Stimulated activated CD4-positive, alpha-beta T cell treated with anti-CD3 and anti-CD28 coated beads, Interleukin-4, amount 100 ng/mL, for 48 hours (primary cell): ENCODE measurements at places on chromosomes 7 and 10.

DNA sequence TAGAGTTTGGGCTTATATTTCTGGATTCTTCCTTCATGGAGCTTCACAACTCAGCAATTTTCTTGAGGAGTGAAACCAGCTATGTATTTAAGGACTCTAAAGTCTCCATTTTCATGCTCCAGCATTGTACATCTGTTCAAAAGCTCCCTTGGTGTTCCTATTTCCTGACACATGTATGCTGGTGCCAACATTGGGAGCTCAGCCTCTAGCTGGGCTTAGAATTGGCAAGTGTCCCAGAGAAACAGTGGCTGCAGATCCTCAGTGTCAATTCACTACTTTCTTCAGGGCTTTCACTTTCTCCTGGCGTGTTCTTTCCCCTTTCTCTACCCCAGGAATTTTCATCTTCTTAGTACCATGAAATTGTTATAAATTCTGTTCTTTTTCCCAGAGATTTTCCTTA, 103.1 kb downstream of the ZNF467 start:
- DNase-seq, result no peak

- DNase-seq, result no peak
Measured at GRCh38 chr7:154990964-154991540, 11.9 kb downstream of the PAXIP1 start.

GRCh38 chr7:49840751-49841405, 67.4 kb downstream of the VWC2 start:
- DNase-seq, result no peak

GRCh38 chr7:5230265-5231067, 40.4 kb downstream of the WIPI2 start:
- no peak for DNase-seq

- DNase-seq, result no peak
Measured at GRCh38 chr7:121908042-121908441, 35.1 kb downstream of the PTPRZ1 start.

DNA sequence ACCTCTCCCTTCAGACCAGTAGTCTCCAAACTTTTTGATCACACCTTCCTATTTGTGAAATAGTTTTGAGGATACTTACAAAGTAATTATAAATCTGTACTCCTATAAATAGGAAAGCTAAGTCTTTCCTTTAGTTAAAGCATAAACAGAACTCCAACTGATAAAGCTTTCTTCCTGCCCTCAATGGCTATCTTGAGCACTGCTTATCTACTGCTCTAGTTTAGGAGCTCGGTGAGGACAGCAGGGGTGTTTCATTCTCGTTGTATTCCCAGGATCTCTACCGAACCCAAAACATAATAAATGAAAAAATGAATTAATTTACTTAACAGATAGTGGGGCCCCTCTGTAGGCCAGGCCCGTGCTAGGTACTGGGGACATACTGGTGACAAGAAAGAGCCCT, 17.7 kb downstream of the SORBS1 start:
- no peak for DNase-seq

GRCh38 chr10:88270871-88271713, 312.0 kb downstream of the RNLS start:
- peak; percentile 45 for DNase-seq

DNA sequence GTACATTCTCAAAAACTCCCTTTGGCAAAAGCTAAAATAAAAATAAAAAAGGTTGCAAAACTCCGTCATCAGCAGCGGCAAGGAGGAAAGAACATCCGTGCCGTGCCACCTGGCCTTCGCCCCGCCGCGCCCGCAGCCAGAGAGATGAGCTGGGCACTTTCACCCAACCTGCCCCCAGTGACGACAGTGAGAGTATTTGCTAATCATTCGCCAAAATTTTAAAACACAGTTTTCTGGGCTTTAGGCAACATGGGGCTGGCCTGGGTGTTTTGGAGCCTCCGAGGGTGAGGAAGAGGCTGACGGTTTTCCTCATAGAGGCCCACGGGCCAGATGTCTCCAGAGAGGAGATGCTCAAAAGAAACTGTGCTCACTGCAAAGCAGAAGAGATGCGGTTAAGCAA, 128.2 kb downstream of the PRKAG2 start:
- DNase-seq, result no peak

DNA sequence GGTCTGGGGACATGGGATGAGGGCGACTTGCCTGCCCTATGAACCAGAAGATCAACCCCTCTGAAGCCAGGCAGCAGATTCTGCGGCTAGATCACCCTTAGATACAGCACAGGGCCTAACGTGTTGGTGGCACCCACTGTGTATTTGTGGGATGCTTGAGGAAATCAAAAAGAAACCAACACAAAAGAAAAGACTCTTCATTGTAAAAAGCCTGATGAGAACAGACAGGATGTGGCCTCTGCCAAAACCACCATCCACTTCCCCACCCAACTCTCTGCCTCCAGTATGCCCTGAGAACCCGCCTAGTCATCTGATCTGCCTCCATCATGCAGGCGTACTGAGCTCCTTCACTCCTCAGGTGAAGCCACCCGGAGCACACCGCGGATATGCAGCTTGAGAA, 97.2 kb upstream of the INSYN2A start:
- peak; percentile 13 for DNase-seq

DNA sequence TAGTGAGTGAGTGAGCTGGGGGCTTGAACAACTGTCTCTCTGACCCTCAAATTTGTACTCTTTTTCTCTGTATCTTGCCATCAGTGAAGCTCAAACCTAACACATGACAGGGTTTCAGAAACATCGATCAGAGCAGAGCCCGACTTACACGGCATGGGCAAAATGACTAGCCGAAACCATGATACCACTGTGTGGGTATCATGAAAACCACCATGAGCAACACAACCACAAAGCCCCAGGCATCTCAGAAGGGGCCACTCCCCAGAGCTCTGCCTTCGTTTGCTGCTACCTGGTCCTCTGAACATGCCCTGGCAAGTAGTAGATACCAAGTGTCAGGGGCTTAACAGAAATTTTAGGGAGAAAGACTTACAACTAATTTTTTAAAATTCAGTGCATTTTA, 308.5 kb downstream of the WDR11 start:
- DNase-seq, result no peak

- no peak for DNase-seq
Measured at GRCh38 chr10:67971311-67971710, 86.9 kb downstream of the SIRT1 start.

GRCh38 chr10:80589726-80590373, 52.1 kb downstream of the SH2D4B start:
- DNase-seq, result no peak

- no peak for DNase-seq
Measured at GRCh38 chr7:63065684-63066083, 933.0 kb upstream of the ZNF722 start.

DNA sequence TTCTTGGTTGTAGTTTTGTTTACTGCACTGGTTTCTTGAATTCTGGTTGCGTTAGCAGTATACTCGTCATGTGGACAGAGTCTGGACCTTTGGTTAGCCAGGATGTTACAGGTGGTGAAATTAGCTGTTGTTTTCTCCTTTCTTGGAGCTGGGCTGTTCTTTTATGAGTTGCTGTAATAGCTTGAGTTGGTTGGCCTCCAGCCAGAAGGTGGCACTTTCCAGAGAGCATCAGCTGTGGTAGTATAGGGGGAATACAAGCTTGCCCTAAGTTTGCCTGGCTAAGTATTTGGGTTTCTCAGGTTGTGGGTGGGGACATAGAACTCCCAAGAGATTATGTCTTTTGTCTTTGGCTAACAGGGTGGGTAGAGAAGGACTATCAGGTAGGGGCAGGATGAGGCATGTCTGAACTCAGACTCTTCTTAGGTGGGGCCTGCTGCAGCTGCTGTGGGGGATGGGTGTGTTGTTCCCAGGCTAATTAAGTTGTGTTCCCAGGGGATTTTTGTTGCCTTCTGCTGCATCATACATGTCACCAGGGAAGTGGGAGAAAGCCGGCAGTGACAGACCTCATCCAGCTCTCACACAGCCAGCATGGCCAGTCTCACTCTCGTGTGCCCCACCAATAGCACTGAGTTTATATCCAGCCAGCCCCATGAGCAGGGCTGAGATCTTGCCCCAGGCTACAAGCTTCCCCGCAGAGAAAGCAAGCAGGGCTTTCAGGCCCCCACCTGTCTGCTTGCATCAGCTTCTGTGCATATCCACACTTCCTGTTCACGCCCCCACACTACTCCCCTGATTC, 246.7 kb upstream of the TPK1 start:
- no peak for DNase-seq

GRCh38 chr7:104175361-104175984, 32.3 kb downstream of the ORC5 start:
- DNase-seq, result no peak

GRCh38 chr7:140656548-140657515, 15.9 kb upstream of the ADCK2 start:
- DNase-seq, result no peak
